Activated CD4-positive, alpha-beta T cell treated with anti-CD3 and anti-CD28 coated beads, Interleukin-2, amount 10 ng/mL, durations not matched to agents 24 days and 14 days (primary cell): ENCODE measurements at places on chromosomes 5 and 9. TPM values are rescaled to one million over a fixed set of nuclear protein-coding genes. Genes with fewer than 3 reads are reported as not detected.

The FANCG gene
- 114 and 122 TPM in 2 replicates for total RNA-seq

The PCDHGA5 gene
- total RNA-seq, result 0.19 and 0.51 TPM in 2 replicates

The NRG2 gene
- 0.07 TPM in 2 replicates for total RNA-seq

The SAXO1 gene
- total RNA-seq, result not detected in 2 replicates

The OR1J2 gene
- total RNA-seq, result not detected in 2 replicates

The LIX1 gene
- not detected in 2 replicates for total RNA-seq

The FRMPD1 gene
- total RNA-seq, result not detected in 2 replicates

The POLR3G gene
- 22.2 and 25.1 TPM in 2 replicates for total RNA-seq

The TMEM215 gene
- total RNA-seq, result not detected in 2 replicates

The GABRA6 gene
- not detected in 2 replicates for total RNA-seq

The CLIC3 gene
- total RNA-seq, result not detected in 2 replicates

The SPATA31D4 gene
- total RNA-seq, result not detected in 2 replicates

The UAP1L1 gene
- 17.1 and 19.1 TPM in 2 replicates for total RNA-seq

The ALDH1A1 gene
- not detected in 2 replicates for total RNA-seq

The GBGT1 gene
- 6.8 and 8.2 TPM in 2 replicates for total RNA-seq

The SHB gene
- total RNA-seq, result 1.6 and 2.1 TPM in 2 replicates

The WNT8A gene
- not detected in 2 replicates for total RNA-seq

The TMEM167A gene
- total RNA-seq, result 82.0 and 87.4 TPM in 2 replicates

The ZNG1A gene
- 29.6 and 30.3 TPM in 2 replicates for total RNA-seq

The GRIN1 gene
- 0.07 TPM in 1 of 2 replicates, not detected in the other for total RNA-seq

The MSANTD3 gene
- total RNA-seq, result 10.0 and 13.9 TPM in 2 replicates

The CTSV gene
- 0.45 and 0.51 TPM in 2 replicates for total RNA-seq

The AGPAT2 gene
- 25.6 and 25.9 TPM in 2 replicates for total RNA-seq

The OR1Q1 gene
- total RNA-seq, result not detected in 2 replicates

The OR13C8 gene
- total RNA-seq, result not detected in 2 replicates

The RGMB gene
- 0.35 and 0.90 TPM in 2 replicates for total RNA-seq

The PCDHA5 gene
- total RNA-seq, result not detected in 2 replicates

The TRIM36 gene
- total RNA-seq, result 0.12 TPM in 1 of 2 replicates, not detected in the other

The POU5F2 gene
- 1.1 TPM in 2 replicates for total RNA-seq

The NR4A3 gene
- total RNA-seq, result 51.1 and 52.8 TPM in 2 replicates

The CCL21 gene
- total RNA-seq, result not detected in 2 replicates

The FOXD4L3 gene
- not detected in 2 replicates for total RNA-seq

The PCDHGC3 gene
- 0.24 and 0.58 TPM in 2 replicates for total RNA-seq

The POLK gene
- 40.4 and 41.6 TPM in 2 replicates for total RNA-seq

The PLEKHG4B gene
- not detected in 2 replicates for total RNA-seq

The PCDHGB3 gene
- 0.40 and 0.49 TPM in 2 replicates for total RNA-seq

The EXD3 gene
- total RNA-seq, result 4.4 and 5.2 TPM in 2 replicates

The TNFSF15 gene
- total RNA-seq, result 1.4 and 1.5 TPM in 2 replicates
